Cardiac muscle cell (in vitro differentiated cells and primary cell): ENCODE measurements at places on chromosomes 13 and 19. TPM values are rescaled to one million over a fixed set of nuclear protein-coding genes. Genes with fewer than 3 reads are reported as not detected.
A peak's percentile ranks its signal among the peaks of the same experiment; 100 is the strongest.

- DNase-seq, result no peak
These were observed 96.6 kb upstream of the FREM2 start for GRCh38 chr13:38590230-38590629.

Gene KRTDAP
- polyA plus RNA-seq, result 1.4 and 2.2 TPM in 2 replicates

DNA sequence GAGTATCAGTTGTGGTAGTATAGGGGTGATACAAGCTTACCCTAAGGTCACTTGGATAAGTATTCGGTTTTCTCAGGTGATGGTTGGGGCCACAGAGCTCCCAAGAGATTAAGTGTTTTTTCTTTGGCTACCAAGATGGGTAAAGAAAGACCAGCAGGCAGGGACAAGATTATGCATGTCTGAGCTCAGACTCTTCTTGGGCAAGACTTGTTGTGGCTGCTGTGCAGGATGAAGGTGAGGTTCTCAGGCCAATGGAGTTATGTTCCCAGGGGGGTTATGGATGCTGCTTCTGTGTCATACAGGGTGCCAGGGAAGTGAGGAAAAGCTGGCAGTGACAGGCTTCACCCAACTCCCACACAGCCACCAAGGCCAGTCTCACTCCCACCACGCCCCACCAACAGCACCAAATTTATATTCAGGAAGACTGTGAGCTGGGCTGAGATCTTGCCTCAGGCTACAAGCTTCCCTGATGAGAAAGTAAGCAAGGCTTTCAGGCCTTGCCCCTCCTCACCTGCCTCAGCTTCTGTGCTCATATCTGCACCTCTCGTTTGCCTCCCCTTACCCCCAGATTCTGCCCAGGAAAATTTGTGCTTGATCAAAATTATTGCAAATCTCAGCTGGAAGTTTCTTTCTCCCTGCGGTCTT is 511.8 kb upstream of the SLITRK1 start:
- DNase-seq, result no peak

Gene XAB2
- polyA plus RNA-seq, result 27.5 and 37.1 TPM in 2 replicates

Gene VSTM1
- not detected in 2 replicates for polyA plus RNA-seq

Gene PCSK4
- 9.6 and 19.2 TPM in 2 replicates for polyA plus RNA-seq

DNA sequence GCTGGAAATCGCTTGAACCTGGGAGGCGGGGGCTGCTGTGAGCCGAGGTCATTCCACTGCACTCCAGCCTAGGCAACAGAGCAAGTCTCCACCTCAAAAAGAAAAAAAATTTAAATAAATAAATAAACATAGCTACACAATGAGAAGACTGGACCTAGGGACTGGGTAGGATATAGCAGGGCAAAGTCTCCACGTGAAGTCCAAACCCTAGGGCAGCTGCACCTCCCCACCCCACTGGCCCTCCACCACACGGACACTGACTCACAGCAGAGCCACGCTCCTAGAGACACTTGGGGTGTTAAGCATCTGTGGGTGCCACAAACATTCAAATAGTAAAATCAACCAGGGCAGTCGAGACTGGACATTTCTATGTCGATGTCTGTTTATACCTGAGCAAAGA is 7.1 kb downstream of the LATS2 start:
- no peak for DNase-seq

Gene PSG11
- not detected in 2 replicates for polyA plus RNA-seq

DNA sequence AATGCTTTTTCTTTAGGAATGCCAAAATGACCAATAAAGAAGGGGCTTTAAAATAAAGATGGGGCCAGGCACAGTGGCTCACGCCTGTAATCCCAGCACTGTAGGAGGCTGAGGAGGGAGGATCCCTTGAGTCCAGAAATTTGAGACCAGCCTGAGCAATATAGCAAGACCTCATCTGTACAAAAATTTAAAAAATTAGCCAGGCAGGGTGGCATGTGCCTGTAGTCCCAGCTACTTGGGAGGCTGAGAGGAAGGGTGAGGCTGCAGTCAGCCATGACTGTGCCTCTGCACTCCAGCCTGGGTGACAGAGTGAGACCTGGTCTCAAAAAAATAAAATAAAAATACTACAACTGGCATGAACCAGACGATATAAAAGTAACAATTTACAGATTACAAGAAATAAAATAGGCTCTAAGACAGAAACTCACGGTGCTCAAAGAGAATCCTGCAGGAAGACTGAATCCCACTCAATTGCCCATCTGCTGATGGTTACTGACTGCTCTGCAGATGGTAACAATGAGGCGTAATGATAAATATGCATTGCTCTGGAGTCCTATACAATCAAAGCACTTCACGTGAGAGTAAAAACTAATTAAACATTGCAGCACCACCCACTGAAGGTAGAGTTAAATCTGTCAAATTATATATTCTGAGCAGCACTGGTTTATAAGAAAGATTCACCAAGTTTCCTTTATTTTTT is 93.2 kb downstream of the LHFPL6 start:
- DNase-seq, result no peak

- no peak for DNase-seq
These were observed 60.3 kb upstream of the RNF113B start for GRCh38 chr13:98237331-98237730.

Gene CYP4F8
- polyA plus RNA-seq, result not detected in 2 replicates

- no peak for DNase-seq
These were observed 50.9 kb downstream of the TPT1 start for GRCh38 chr13:45289936-45290563.

Gene SULT2B1
- 0.20 and 0.85 TPM in 2 replicates for polyA plus RNA-seq

Gene ZNF460
- polyA plus RNA-seq, result 1.8 and 5.9 TPM in 2 replicates

GRCh38 chr13:39612023-39612637 is 9.1 kb upstream of the LHFPL6 start:
- peak; percentile 84 for DNase-seq

DNA sequence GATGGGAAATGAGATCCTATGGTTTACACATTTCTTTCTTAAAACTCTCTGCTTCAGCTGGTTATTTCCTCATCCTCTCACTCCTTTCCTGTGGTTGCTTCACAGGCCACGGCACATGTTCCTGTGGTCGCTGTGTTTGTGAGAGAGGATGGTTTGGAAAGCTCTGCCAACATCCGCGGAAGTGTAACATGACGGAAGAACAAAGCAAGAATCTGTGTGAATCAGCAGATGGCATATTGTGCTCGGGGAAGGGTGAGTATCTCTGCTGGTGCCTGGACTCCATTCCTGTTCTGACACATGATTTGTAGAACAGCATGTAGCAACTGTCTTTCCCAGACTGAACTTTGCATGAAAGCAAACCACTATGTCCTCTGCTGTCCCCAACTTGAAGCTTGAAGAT is 254.2 kb downstream of the ITGBL1 start:
- peak; percentile 74 for DNase-seq

Gene ZNF429
- polyA plus RNA-seq, result 53.9 and 54.0 TPM in 2 replicates

DNA sequence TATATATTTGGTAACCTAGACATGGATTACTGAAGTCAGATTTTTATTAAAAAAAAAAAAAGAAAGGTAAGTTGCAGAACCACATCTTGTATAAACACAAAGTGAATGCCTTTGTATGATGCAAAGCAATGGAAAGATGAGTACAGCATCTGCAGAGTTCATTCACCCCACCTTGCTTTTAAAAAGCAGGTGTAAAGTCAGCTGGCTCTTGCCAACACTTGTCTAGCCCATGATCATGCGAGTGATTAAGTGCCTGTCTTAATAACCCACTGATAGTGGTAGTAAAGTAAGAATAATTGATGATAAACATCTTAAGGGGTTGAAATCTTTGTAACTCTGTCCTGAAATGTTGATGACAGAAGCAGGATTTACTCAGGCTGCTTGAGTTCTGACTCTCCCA is 710.4 kb downstream of the EFNB2 start:
- no peak for DNase-seq

GRCh38 chr13:39451301-39451700 is 151.7 kb downstream of the LHFPL6 start:
- no peak for DNase-seq

DNA sequence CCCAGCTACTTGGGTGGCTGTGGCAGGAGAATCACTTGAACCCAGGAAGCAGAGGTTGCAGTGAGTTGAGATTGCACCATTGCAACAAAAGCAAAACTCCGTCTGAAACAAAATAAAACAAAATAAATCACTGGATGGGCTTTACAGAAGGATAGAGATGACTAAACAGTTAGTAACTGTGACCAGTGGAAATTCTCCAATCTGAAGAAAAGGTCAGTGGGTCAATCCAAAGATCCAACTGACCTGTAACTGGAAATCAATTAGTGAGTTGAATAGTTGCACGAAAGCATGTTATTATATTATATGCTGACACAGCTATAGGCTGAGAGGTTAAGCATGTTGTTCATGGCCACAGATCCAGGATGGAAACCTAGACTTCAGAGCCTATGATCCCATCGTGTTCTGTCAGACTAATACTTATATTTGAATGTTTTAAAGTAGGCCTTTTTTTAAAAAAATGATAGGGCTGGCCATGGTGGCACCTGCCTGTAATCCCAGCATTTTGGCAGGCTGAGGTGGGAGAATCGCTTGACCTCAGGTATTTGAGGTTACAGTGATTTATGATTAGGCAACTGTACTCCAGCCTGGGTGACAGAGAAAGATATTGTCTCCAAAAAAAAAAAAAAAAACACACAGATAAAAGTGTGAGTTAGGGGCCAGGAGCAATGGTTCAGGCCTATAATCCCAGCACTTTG is 1.4 kb downstream of the ECH1 start:
- no peak for DNase-seq

- DNase-seq, result peak; percentile 18
These were observed 1316.7 kb upstream of the SLC10A2 start for GRCh38 chr13:104382951-104383350.

Gene FGF9
- 12.6 and 18.4 TPM in 2 replicates for polyA plus RNA-seq

Gene GRIK5
- 3.4 and 6.3 TPM in 2 replicates for polyA plus RNA-seq

DNA sequence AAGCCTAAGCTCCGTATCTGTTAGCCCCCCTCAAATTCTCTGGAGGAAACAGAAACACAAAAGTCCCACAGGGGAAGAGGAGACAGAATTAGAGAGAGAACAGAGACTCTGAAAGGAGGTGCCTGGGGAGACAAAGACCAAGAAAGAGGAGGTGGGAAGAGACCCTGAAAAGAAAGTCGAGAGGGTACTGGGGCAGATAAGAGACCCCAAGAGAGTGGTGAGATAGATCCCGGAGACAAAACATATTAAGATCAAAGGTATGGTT is 915 bp upstream of the GRWD1 start:
- DNase-seq, result peak; percentile 10

Gene ZNF835
- polyA plus RNA-seq, result 1.6 TPM in 1 of 2 replicates, not detected in the other

Gene DACH1
- 2.9 and 3.5 TPM in 2 replicates for polyA plus RNA-seq

Gene IFNL1
- not detected in 2 replicates for polyA plus RNA-seq

DNA sequence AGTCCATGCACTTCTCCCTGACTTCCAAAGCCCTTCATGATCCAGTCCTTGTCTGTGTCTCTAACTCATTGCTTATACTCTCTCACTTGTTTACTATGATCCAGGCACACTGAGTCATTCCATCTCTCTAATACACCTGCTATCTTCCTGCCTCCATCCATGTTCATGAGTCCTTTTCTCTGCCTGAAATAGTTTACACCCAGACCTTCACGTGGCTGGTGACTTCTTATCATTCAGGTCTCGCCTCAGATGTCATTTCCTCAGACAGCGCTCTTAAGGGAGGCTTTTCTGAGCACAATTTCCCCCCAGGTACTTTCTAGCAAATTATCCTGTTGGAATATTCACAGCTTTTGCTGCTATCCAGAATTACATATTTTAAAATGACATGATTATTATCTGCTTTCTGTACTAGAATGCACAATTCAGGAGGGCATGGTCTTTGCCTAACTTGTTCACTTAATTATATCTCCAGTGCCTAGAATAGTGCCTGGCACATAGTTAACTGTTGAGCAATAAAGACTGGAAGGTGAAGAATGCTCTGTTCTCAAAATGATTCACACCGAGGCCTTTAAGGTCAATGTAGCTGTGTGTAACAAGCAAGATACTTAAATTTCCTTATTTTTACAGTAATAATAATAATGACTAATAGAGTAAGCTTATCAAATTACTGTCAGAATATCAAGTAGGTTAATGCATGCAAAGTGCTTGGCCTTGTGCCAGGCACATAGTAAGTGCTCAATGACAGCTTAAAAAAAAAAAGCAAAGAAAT is 183.7 kb upstream of the SPRY2 start:
- no peak for DNase-seq

- DNase-seq, result peak; percentile 16
These were observed 344 bp downstream of the NHLRC3 start for GRCh38 chr13:39038569-39039030.

GRCh38 chr19:18112989-18113478 is 15.5 kb downstream of the MAST3 start:
- DNase-seq, result peak; percentile 88

- DNase-seq, result no peak
These were observed 490.5 kb downstream of the MYO16 start for GRCh38 chr13:109119896-109120295.

- no peak for DNase-seq
These were observed 76.6 kb upstream of the SPATA13 start for GRCh38 chr13:24083722-24084421.

DNA sequence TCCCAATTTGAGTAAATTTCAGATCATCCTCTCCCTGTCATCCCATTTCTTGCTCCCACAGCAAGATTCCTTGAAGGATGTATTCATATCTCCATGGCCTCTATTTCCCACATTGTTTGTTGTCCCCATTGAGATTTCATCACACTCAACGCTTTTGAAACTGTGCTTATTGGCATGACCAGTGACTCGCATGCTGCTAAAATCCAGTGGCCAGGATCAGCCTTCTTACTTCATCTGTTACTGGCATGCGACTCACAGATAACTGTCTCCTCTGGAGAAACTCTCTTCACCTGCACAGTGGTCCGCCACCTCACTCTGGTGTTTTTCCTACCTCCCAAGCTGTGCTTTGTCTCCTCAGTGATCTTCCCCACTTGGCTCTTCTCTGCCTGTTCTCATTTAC is 95.8 kb downstream of the WASF3 start:
- DNase-seq, result no peak

Gene TNFAIP8L1
- polyA plus RNA-seq, result 5.1 and 18.7 TPM in 2 replicates

DNA sequence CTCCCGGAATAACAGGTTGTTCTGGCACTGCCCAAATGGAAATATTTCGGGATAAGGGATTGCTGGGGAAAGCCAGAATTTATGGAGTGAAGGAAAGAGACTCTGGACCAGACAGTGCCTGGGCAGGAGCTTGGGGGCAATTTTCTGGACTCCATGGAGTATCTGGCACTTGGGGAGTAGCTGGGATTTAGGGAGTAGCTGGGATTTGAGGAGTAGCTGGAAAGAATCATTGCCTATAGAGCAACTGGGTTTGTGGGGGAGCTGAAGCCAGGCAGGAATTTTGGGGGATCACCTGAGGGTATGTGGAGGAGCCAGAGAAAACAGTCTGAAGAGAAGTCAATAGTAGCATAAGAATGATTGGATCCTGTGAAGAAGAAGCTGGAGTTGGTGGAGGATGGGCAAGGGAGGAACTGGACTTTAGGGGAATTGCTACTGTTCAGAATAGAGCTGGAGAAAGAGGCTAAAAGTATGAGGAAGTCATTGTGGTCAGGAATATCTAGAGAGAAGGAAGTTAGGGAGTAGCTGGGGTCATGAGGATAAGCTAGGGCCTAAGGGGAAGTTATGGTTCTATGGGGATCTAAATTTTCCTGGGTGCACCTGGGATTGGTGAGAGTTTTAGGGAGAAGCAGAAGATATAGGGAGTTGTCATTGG is 14.8 kb downstream of the FSD1 start:
- DNase-seq, result no peak

DNA sequence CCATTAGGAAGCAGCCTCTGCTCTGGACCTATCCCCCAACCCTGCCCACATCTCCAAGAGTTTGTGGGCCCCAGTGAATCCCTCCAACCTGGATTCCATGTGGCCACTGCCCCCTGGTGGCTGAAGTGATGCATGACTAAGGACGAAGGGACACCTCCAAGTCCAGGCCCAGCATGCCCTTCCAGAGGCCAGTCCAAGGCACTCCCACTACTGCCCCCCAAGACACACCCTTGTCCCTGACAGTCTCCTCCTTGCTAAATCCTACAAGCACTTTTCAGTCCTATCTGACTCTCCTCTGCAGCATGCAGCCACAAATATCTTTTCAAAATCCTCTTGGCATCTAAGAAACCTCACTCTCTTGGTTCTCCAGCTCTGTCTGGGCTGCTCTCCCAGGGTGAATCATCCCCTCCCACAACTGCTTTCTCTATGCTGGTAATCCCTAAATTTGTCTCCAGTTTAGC is 33.0 kb downstream of the DEDD2 start:
- peak; percentile 87 for DNase-seq
